Activated naive CD4-positive, alpha-beta T cell (primary cell): ENCODE measurements at places on chromosomes 13 and 19.
A peak's percentile ranks its signal among the peaks of the same experiment; 100 is the strongest.

DNA sequence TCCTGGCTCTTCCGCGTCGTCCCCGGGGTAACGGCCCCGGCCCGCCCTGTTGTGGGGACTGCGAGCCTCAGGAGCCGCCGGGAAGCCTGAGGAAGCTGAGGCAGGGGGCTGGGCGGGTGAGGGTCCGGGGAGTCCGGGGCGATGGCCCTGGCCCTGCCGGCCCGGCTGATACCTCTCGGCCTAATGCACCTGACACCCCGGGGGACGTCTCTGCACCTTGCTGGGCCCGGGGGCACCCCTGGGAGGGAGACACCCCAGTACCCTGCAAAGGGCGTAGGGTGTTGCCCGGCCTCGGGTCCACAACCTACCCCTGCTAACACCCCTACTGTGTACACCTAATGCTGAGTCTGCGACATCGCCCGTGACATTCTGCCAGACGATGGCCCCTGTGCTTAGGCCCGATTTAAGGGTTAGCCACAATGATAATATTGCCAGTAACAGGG is 410 bp downstream of the PIN1 start:
- no peak for DNase-seq

GRCh38 chr19:51497666-51498065 is 3.9 kb downstream of the SIGLEC12 start:
- no peak for DNase-seq

DNA sequence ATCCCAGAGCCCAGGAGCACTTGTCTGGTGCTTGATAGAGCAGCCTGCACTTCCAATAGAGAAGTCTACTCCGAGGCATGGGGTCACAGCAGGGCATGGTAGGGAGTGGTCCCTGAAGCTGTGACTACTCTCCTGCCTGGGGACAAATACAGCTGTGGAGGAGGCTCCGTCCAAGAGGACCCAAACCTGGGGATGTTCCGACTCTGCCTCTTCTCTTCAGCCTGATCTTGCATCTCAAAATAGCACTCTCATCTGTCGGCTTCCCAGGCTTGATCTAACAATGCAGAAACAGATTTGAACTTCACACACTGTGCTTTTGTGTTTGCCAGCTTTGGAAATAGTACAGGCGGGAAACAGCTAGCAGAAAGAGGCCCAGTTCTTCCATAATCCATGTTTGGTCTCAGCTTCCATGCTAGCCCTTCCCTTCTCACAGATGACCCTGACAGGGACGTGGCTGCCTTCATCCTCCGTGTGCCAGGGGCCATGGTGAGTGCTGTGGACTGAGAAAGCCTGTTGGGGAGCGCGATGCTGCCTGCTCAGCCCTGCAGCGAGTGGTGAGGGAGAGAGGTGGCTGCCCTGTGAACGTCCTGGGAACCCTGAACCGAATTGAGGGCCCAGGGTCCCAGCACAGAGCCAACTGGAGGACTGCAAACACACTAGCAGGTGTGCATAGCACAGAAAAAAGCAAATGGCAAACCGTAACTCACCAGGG is 150.3 kb upstream of the GPR12 start:
- DNase-seq, result no peak

GRCh38 chr19:31449379-31449778 is 100.1 kb upstream of the TSHZ3 start:
- no peak for DNase-seq

GRCh38 chr19:49155005-49155819 is at the start of gene HRC:
Gene HRC, minus strand, starts transcription at chr19:49155396. Its CDS starts 159 bp downstream, at chr19:49155237.
- DNase-seq, result no peak

- no peak for DNase-seq
These were observed 3.9 kb upstream of the ZNF135 start for GRCh38 chr19:58054901-58055874.

- no peak for DNase-seq
These were observed 16.9 kb upstream of the BTBD2 start for GRCh38 chr19:2032296-2032941.

GRCh38 chr19:6797646-6798045 is 25.1 kb downstream of the VAV1 start:
- no peak for DNase-seq

GRCh38 chr13:69948016-69948415 is 159.6 kb upstream of the ATXN8OS start:
- DNase-seq, result no peak

DNA sequence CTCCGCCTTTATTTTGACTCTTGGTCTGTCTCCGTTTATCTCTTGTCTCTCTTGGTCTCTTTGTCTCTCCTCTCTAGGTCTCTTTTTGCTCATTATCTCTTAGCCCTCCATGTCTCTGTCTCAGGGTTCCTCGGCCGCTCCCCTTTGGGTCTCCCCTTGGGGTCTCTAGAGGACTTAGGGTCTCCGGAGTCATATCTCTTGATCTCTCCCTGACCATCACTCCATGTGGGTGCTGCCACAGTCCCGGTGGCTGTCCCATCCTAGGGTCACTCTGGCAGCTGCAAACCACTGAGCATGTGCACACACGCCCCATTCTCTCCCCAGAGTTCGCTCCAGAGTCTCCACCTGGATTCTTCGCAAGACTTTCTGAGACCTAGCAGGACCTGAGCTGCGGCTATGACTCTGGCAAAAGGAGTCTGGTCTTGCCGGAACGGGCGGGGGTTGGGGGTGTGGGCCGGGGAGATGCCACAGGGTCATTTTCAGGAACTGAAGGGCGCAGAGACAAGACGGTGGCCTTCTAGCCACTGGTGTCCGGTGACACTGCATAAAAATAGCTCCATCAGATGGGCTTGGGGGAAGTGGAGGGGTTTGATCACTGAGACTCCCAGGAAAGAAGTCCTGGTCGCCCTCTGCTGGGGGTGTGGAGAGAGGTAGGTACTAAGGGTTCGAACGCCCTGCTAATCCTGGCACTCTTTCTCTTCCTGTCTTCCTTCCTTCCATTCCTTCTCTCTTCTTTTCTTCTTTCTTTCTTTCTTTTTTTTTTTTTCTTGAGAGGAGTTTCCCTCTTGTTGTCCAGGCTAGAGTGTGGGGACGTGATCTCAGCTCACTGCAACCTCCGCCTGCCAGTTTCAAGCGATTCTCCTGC is 1.2 kb upstream of the KCNA7 start:
- no peak for DNase-seq

GRCh38 chr19:35126624-35126959 is 8.3 kb downstream of the LGI4 start:
- no peak for DNase-seq

- DNase-seq, result no peak
These were observed 20.8 kb downstream of the MBNL2 start for GRCh38 chr13:97242755-97243497.

GRCh38 chr13:80048802-80049201 is 292.1 kb downstream of the SPRY2 start:
- DNase-seq, result peak; percentile 12

DNA sequence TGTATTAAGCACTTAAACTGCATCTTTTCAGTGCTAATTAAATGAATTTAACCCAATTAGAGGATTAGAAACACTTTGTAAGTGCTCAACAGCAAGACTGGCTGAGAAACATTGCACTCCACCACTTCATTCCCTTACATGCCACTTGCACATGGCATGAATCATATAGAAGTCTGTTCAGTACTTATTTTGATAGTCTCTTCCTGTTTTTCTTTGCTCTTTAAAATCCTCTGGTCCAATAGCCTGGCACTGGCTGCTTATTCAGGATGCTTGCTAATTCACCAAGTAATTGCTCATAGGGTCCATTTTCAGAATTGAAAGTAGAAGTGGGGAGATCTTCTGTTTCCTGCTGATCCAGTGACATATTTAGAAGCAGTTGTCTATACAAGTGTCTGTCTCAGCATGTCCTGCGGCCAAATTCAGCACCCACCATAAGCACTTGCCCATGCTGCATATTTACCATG is 900.1 kb downstream of the PCDH9 start:
- no peak for DNase-seq

- no peak for DNase-seq
These were observed 6.8 kb downstream of the PTPRS start for GRCh38 chr19:5333581-5334365.

GRCh38 chr13:106449096-106449495 is 86.4 kb downstream of the EFNB2 start:
- no peak for DNase-seq

DNA sequence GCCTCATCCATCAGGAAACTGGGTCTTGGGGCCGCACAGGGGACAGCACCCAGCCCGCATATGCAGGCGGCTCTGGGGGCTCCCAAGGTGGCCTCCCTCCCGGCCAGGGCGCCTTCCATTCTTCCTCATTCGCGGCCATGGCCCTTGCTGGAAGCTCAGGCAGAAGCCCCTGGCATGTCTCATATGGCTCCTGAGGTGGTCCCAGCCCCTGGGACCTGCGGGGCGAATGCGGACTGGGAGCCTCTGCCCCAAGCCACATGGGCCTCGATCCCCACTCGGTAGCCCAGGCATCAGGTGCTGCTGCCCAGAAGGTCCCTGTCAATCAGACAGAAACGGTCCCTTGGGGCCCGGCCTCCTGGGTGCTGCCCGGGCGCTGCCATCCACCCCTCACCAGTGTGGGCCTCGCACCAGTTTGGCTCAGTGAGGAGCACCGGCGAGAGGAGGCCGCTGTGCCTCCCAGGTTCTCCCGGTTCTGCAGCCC is 301.6 kb downstream of the TEX29 start:
- DNase-seq, result no peak

- no peak for DNase-seq
These were observed 221.3 kb downstream of the MYO16 start for GRCh38 chr13:108850691-108851090.

GRCh38 chr13:27650312-27650711 is 28.6 kb downstream of the POLR1D start:
- DNase-seq, result no peak
